Adrenal gland (tissue), 19 donors: ENCODE measurements at places on chromosomes 5 and 9. TPM values are rescaled to one million over a fixed set of nuclear protein-coding genes. Genes with fewer than 3 reads are reported as not detected.

DNA sequence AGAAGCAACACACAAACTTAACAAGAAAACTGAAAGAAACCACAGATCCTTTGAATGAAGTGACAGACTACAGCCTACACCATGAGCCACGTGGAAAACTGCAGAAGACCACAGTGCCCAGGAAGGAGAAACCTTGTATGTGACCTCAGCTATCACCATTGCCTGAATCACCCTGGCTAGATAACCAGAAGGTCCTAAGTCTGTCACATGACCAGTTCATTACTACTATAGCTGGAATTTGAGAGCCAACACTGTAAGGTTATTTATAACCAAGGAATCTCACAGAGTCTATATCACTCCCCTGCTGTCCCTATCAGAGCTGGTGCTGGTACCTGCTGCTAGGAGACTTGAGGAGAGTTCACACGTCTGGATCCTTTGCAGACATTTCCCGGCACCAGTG lies 90.3 kb upstream of the FBXL17 start:
- no peak for DNase-seq

Gene MGAT1
- total RNA-seq = 193 TPM

- no peak for DNase-seq
Measured at GRCh38 chr5:149616727-149617285, 35.5 kb downstream of the ARHGEF37 start.

Gene SLC34A3
- not detected for total RNA-seq

DNA sequence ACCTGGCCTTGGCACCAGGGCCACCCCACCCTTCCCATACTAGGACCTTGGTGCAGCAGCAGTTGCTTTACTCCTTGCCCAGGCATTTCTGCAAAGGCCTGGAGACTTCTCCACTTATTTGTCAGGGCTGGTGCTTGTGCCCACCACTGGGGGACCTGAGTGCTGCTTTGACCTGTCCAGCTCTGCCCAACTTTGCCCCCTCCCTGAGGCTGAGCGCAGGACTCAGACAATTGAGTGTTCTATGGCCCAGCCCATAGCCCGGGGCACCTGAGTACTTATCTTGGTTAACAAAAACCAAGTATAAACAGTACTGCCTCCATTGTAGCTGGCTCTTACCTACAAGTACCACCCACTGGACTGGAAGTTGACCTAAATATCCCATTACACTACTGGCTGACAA lies 406.1 kb upstream of the CHD1 start:
- DNase-seq = no peak

Gene SLC25A2
- total RNA-seq = not detected

GRCh38 chr5:131533836-131534235 lies 101.2 kb downstream of the RAPGEF6 start:
- no peak for DNase-seq

- DNase-seq = no peak
Measured at GRCh38 chr5:542319-543311, 18.4 kb upstream of the SLC9A3 start.

Gene SLC4A9
- total RNA-seq = not detected

- DNase-seq = no peak
Measured at GRCh38 chr5:124599028-124599973, 147.1 kb downstream of the ZNF608 start.

- DNase-seq = no peak
Measured at GRCh38 chr5:143121135-143121475, 282.4 kb downstream of the NR3C1 start.

- no peak for DNase-seq
Measured at GRCh38 chr5:74286734-74287695, 353.5 kb downstream of the ENC1 start.

GRCh38 chr5:14557791-14558415 lies 23.7 kb upstream of the OTULINL start:
- DNase-seq = no peak

Gene CBY3
- not detected for total RNA-seq

- DNase-seq = no peak
Measured at GRCh38 chr9:2615497-2615896, 6.1 kb upstream of the VLDLR start.

Gene CTSL
- 175 TPM for total RNA-seq

Gene FANCG
- 28.2 TPM for total RNA-seq

DNA sequence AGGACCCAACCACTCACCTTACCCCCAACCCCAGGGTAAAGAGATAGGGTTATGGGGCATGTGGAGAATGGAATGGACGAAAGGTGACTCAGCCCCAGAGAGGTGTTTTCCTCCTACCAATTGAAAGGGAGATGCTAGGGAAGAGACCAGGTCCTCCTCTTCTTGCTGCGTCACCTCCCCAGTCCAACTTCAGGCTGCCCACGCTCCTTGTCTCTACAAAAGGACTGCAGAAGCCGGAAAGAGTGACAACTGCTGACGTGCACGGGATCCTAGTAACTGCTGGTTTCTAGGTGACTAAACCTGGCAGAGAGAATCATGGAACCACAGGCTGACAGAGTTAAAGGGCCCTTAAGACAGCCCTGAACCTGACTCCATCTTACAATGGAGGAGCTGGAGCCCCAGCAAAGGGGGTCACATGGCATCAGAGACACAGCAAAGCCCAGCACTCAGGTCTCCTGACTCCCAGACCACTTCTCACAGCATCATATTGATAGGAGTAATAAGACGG lies 2.2 kb downstream of the GPX3 start:
- peak; percentile 74 for DNase-seq

Gene LCN1
- not detected for total RNA-seq

GRCh38 chr5:173454736-173455598 lies 126.8 kb upstream of the STC2 start:
- peak; percentile 69 for DNase-seq

DNA sequence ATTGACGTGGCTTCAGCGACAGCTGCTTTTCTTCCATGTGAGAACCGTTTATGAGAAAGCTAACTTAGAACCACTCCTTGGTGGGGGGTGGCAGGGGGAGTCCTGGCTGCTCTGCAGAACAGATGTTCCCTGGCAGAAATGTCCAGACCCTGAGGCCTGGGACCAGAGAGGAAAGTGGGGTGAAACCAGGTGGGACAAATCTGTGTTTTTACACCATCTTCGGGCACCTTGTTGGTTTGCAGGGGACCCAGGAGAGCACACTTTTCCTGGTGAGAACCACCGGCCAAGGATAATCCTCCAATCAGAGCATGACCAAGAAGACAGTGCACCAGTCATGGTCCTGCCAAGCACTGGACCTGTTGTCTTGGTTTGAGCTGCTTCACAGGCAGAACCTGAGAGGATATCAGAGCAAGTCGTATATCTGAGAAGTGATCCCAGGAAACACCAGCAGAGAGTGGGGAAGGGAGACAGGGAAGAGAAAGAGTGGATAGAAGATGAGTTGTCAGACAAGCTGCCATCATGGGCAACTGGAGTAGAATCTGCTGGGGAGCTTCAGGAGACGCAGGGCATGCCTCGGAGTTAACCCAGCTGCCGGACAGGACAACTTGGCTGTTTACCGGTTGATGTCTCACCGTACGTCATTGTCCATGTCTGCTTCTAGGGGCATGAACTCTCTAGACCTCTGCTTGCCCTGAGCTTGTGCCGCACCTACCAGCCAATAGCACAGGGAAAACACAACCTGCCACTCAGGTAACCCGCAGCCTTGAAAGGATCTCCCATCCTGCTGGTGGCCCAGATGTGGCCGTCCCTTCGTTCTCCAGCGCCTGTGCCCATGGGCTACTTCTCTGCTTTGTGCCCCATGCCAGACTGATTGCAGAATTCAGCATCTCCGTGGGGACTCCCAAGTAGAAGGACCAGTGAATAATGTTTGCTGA lies 178.4 kb upstream of the MVB12B start:
- no peak for DNase-seq

Gene RGMB
- total RNA-seq = 13.8 TPM

DNA sequence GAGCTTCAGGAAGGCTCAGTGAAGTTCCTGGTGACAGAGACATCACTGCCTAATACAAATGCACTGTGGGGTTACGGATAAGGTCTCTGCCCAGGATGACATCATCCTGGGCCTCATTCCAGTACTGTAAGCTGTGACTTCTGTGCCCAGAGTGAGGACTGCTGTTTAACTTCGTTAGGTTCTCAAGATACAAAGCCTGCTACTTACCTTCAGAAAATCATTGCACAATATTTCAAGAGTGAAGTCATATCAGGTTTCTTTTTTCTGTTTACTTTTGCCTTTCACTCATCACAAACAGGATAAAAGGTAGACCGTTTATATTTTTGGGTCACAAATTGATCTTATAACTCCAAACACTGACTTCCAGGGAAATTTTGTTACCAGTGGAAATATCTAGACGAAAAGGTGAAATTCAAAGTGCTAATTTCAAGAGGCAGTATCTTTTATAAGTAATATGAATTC lies 241.2 kb downstream of the PIK3R1 start:
- peak; percentile 64 for DNase-seq

GRCh38 chr5:21806271-21806670 lies 1046.9 kb downstream of the CDH12 start:
- no peak for DNase-seq

Gene LMAN2
- total RNA-seq = 147 TPM

GRCh38 chr5:37996918-37997317 lies 157.1 kb upstream of the GDNF start:
- no peak for DNase-seq

DNA sequence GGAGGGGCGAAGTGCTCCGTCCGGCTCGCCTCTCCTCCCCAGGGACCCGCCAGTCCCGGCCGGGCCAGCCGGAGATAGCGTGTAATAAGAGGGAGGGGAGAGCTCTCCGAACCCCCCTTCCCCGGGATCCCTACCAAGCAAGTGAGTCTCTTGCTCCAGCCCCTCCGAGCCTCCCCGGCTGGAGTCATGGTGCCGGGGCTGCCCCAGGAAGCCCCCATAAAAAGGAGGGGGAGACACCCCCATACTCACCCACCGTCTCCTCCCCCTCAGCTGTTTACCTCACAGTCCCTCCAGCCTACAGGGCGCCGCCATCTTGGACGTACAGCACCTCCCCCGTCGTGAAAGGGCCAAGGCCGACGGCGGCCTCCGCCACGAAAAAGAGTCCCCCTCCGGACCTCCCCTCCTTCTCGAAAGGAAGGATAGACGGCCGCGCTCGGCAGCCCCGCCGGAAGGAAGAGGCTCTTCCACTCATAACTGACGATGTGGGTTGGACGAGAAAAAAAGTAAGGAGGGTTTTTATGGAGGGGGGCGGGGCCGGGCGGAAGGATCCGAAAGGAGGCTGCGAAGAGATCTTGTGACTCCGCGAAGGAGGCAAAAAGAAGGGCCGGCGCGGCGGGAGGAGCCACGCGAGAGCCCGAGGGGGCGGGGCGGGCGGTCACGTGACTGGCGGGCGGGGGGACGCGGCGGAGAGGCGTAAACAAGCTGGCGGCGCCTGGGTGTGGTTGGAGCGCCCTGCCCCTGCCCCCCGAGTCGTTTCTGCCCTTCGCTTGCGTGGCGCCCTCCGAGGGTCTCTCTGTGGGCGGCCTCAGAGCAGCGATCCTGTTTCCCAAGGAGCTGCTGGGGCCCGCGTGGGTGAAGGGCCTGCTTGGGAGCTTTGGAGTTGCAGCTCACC lies at the start of gene TSC1:
Gene TSC1 (minus strand): TSS at position 323 of the 892 bp plus-strand sequence. CDS start 15,744 bp downstream, outside the sequence.
- peak; percentile 98 for DNase-seq

Gene MSMP
- not detected for total RNA-seq

- no peak for DNase-seq
Measured at GRCh38 chr5:142475102-142475513, 150.3 kb upstream of the SPRY4 start.

DNA sequence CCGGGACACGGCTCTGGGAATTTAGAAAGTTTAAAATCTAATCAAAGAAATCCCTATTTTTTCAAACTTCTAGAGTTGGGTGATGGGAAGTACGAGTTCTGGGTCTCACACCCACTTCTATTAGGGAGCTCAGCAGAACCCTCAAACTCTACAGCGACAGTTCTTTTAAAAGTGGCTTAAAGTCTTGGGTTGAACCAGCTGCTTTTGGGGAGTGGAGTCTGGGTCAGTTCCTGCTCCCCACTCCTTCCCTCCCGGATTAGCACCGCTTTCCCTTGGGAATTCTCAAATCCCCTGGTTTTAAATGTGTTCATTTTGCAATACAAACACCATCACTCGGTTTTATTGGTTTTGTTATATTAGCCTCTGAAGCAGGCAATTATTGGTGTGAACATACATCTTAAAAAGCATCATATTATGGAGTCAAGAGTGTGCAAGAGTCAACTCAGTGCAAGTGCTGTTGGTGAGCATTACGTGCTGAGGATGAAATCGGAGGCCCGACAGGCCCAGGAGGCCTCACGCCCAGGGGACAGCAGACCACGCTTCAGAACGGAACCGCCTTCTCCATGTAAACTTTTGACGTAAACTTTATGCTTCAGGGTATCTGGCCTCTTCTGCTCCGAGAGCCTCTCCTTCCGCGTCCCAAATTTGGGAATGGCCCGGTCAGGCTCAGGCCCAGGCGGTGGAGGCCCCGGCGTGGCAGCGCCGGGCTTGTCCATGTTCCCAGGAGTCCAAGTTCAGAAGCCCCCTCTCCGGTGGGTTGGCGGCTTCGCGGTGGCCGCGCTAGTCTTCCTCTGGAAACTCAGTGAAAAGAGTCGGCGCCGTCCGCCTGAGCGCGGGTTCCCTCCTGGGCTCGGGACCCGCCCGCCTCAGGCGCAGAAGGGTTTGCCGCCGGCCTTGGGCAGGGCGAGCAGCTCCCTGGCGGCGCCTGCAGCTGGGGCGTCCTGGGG lies 5.3 kb downstream of the IRX4 start:
- DNase-seq = no peak

- no peak for DNase-seq
Measured at GRCh38 chr5:20420991-20421595, 433.1 kb upstream of the CDH18 start.

Gene PHF24
- total RNA-seq = 1.7 TPM

DNA sequence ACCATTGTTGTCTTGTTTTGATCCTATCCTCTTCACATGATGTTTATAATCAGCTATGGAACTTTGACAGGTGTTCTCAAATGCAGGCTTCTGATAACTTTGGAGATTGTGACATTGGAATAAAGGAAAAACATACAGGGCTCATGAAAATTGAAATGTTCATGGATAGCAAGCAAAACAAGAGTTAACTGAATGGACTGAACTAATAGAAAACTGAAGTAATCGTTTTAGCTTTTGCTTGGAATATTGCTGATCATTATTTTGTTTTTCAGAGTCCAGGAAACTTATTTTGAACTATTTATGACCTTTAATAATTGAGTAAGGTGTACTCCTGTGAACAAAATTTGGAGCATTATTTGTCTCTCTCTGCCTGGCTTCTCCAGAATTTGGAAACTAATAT lies 436.7 kb upstream of the CDH9 start:
- no peak for DNase-seq

Gene ANKRD31
- 0.11 TPM for total RNA-seq

GRCh38 chr5:73176250-73176649 lies 3.3 kb downstream of the TMEM174 start:
- DNase-seq = peak; percentile 5

GRCh38 chr9:124764774-124765438 lies 6.2 kb downstream of the NR6A1 start:
- no peak for DNase-seq

Gene HTR1A
- not detected for total RNA-seq
